ENCODE measurements at places on chromosomes 1 and 21. TPM values are rescaled to one million over a fixed set of nuclear protein-coding genes. Genes with fewer than 3 reads are reported as not detected.

DNA sequence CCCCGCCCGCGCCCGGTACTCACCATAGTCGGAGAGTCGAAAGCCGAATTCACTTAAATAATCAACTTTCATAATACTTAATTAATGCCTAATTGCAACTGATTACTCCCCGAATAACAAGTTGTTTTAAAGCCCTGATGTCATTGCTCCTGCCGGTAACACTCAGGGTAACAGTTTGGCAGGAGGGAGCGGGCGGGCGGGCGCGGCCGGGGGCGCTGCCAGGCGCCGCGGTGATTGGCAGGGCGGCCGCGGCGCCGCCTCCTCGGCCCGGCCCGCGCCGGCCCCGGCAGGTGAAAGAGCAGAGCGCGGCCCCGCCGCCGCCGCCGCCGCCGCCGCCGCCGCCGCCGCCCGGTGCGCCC lies 102.2 kb downstream of the CASZ1 start:
- DNase-seq, result no peak

DNA sequence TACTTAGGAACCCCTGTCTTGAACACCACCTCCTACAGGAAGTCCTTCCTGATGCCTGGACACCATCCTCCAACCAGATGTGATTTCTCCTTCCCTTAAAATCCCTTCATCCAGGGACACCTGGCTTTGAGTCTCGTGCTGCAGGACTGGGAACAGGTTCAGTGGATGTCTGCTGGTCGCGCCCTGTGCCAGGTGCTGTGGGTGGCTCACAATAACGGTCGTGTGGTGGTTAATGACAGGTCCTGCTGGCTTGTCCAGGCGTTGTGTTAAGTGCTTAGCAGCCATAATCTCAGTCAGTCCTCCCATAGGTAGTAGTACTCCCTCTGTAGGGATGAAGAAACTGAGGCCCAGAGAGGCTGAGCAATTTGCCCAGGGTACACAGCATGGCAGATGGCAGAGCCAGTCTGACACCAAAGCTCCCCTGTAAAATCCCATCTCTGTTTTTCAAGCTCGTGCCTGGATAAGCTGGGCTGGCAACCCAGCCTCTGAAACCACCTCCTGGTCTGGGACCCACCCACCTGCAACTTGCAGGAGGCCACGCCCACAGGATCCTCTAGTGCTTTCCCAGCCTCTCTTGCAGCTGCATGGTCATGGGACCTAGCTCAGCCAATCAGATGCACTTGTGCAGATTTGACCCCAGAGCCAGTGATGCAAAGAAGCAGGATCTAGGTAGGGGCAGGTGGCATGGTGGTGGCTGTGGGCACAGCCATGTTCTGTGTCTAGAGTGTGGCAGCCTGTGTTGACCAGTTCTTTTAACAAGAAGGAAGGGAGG lies 106.0 kb upstream of the IFFO2 start:
- no peak for DNase-seq

DNA sequence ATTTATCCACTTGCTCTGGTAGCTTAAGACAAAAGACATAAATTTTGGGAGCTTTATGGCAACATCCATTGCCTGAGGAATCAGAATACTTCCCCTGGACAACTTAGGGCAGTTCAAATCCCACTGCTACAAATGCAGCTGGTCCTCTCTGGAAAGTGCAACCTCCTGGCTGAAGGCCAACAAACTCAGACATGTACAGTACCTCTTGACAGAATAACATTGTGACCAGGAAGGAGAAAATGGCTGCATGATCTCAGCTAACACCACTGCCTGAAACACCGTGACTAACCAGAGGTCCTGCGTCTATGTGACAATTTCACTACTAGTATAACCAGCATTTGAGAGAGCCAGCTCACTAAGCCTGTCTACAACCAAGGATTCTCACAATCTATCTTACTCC lies 218.9 kb downstream of the CRB1 start:
- peak; percentile 14 for DNase-seq

- peak; percentile 10 for DNase-seq
Observed at GRCh38 chr1:62452951-62453350, 16.1 kb downstream of the USP1 start.

GRCh38 chr1:119631433-119632102 lies 16.5 kb downstream of the ZNF697 start:
- peak; percentile 93 for DNase-seq

Gene KMO
- total RNA-seq, result 1.3 TPM

- no peak for DNase-seq
Observed at GRCh38 chr1:162868972-162869371, 8.0 kb upstream of the CCDC190 start.

DNA sequence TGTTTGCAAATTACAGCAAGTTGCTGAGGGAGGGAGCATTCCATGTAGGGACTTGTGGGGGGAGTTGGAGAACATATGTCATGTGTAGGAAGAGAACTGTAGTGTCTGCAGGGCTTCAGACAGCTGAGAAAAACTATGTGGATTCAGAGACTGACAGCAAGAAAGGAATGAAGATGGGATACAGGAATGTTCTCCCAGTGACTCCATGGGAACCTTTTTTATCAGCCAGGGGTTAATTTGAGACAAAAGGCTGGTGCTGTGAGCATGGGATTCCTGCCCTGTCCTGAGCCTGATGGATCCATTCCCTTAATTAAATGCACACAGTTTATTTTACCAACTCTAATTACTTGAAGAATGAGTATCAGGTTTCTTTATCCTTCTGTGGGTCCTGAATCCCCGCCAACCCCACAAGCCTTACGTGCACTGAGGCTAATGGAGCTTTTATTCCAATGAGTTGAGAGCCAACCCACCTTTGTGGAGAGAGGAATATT lies 26.5 kb upstream of the PLXNA2 start:
- peak; percentile 62 for DNase-seq

- DNase-seq, result peak; percentile 80
Observed at GRCh38 chr1:201530741-201531531, 8.0 kb upstream of the NAV1 start.

Gene DENND2D
- not detected for total RNA-seq

GRCh38 chr21:30831194-30831765 lies 1.7 kb upstream of the KRTAP7-1 start:
- peak; percentile 5 for DNase-seq

Gene INAVA
- 18.0 TPM for total RNA-seq

DNA sequence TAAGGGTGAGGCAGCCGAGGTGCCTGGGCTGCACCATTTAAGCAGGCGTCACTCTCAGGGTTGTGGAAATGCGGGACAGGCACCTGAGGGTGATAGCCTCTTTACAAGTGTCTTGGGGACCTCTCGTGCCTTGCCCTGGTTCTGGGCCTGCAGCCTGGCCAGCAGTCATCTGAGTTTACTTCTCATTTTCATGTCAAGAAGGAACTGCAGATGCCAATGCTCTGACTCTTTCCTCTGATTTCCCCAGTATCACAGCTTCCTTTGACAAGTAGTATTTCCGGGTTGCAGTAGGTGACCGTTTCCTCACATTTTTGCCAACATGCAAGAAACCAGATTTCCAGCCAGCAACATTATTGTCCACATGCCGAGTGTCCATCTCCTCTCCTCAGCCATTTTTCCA lies 286.9 kb downstream of the DISC1 start:
- no peak for DNase-seq

GRCh38 chr21:39775816-39776215 lies 30.8 kb downstream of the IGSF5 start:
- no peak for DNase-seq

DNA sequence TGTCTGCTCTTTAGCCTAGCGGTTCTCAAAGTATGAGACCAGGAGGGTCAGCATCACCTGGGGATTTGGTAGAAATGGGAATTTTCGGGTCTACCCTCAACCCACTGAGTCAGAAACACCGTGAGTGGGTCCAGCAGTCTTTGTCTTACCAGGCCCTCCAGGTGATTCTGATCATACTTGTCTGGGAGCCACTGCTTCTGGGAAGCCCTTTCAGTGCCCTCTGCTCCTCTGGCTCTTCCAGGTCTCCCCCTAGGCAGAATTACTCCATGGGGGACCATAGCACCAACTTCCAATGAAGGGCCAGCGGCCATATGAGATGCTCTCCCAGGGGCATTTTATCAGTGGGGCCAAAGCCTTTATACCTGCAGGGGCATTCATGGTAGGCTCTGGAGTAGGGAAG lies 81.0 kb upstream of the ETV3 start:
- DNase-seq, result no peak

- no peak for DNase-seq
Observed at GRCh38 chr1:63936801-63937200, 163.0 kb downstream of the ROR1 start.

Gene SPRR2B
- total RNA-seq, result not detected

DNA sequence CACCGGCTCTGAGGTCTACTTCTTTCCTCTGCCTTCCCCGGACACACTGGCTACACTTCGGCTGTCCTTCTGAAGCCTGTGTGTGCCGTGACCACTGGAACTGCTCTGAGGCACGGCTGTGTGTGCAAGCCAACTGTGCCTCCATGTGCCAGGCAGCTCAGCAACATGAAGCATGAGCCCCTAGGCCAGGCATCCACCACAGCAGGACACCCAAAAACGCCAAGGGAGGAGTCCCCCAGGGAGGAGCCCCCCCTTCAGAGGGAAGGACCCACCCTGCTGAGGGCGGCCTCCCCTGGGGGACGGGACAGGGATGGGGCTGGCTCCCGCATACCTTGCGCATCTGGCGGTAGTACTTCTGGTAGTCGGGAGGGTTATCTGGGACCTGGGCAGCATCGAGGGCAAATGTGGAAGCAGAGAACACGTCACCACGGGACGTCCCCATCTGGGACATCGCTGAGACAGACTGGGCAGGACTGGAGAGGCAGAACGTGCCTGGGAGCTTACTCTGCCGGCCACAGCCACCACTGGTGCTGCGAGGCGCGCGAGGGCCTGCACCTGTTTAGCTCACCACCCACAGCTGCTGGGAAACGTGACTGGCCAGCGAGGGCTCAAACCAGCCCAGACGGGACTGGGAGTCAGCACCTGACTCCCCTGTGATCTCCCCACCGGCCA lies 20.5 kb downstream of the LSS start:
- DNase-seq, result no peak

Measured in RPMI7951 (cell line).